ENCODE measurements at places on chromosomes 7 and 10.

GRCh38 chr10:117339578-117339977 is 35.7 kb downstream of the PDZD8 start:
- DNase-seq: no peak

DNA sequence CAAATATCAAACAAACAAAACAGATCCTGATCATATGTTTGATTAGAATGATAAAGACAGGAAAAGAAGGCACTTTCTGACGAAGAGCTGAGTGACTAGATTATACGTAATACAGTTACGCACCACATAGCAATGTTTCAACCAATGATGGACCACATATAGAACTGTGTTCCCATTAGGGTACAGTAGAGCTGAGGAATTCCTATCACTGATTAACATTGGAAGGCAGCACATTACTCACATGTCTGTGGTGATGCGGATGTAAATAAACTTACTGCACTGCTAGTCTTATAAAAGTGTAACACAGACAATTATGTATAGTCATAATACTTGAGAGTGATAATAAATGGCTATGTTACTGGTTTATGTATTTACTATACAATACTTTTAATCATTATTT is 98.3 kb downstream of the PTN start:
- DNase-seq: no peak

- no peak for DNase-seq
These were observed 588 bp upstream of the PAOX start for GRCh38 chr10:133378251-133379096.

- DNase-seq: no peak
These were observed 32.6 kb downstream of the DUSP5 start for GRCh38 chr10:110530131-110530831.

GRCh38 chr10:56912043-56912442 is 551.0 kb upstream of the ZWINT start:
- no peak for DNase-seq

DNA sequence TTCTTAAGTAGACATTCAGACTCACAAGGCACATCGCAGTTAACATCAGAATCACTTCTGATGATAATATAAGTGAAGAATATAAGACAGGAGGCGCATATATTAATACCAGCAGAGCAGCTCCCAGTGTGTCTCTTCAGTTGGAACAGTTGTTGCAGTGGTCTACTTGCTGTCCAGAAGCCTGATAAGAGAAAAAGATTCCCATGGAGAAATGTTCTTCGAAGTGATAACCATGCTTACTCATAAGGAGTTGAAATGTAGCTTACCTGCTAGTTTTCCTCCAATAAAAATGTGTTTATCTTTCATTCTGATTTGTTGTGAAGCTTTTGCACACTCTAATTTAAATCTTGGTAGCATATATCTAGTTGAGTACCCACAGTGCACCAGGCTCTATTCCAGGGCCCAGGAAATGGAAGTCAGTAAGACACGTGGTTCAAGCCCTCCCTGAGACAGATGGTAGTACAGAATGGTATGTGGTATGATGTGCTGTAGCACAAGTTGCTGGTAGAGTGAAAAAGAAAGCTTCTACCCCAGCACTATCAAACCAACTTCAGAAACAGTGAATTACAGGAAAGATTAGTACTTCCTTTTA is 124.0 kb downstream of the MAPK8 start:
- no peak for DNase-seq

DNA sequence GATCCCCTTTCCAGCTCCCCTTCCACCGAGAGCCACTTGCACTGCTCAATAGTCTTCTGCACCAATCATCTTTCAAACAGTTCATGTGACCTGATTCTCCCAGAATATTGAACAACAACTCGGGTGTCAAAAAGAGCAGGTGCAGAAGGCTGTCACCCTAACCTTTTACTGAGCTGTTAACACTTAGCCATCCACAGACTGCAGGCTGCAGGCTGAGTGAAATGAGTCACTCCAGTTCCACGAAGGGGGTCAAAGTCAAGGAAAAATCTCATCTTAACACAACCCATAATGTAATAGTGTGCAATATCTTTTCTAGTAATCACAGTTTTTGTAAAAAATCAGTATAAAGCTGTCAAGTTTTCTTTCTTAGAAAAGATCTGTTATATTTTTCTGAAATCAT is 63.1 kb downstream of the MTPAP start:
- DNase-seq: no peak

GRCh38 chr7:87234949-87235348 is 15.4 kb upstream of the TMEM243 start:
- peak; percentile 42 for DNase-seq

- DNase-seq: no peak
These were observed 4.3 kb downstream of the ANKRD1 start for GRCh38 chr10:90916392-90917237.

DNA sequence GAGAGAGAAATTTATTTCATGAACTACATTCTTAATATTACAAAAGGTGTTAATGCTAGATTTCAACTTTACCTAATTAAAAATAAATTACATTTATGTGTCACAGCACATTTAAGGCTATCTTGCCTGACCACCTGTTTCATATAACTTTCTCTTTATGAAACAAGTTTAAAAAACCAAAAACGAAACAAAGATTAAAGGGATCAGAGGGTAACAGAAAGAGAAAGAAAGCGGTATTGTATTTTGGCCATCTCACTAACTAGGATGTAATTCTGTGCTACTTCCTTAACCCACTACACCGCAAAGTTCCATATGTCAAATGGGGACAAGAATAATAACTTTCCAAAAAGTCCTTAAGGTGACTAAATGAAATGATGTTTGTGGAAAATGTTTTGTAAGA is 6.3 kb upstream of the RHOBTB1 start:
- DNase-seq: no peak

- DNase-seq: peak; percentile 16
These were observed 521.7 kb downstream of the ADRA2A start for GRCh38 chr10:111598433-111599059.
